CD4-positive, alpha-beta T cell treated with Interleukin-15 for 1 hour (primary cell): ENCODE measurements at places on chromosomes 1 and 21.

DNA sequence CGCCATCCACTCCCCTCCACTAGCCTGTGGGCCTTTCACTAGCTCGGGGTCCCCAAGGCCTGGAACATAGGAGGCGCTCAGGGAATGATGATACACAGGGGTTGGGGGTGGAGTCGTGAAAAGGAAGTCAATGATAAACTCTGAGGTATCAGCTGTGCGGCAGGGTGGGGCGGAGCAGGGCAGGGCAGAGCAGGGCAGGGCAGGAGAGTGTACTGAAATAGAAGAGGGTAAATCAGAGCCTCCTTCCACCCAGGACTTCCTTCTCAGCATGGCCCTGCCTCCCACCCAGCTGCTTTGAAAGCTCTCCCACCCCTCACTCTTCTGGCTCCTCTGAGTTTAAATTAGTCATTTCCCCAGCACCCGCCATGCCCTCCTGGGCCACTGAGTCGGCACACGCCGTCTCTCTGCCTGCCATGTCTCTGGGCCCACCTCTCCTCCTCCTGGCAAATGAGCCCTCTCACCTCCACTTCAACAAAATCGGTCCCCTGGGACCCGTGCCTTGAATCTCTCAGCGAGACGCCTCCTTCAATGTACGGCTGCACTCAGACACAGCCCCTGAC lies 16.9 kb downstream of the CAPZB start:
- peak; percentile 79 for DNase-seq

- DNase-seq = no peak
These were observed 3.5 kb upstream of the ACTA1 start for GRCh38 chr1:229437443-229437842.

DNA sequence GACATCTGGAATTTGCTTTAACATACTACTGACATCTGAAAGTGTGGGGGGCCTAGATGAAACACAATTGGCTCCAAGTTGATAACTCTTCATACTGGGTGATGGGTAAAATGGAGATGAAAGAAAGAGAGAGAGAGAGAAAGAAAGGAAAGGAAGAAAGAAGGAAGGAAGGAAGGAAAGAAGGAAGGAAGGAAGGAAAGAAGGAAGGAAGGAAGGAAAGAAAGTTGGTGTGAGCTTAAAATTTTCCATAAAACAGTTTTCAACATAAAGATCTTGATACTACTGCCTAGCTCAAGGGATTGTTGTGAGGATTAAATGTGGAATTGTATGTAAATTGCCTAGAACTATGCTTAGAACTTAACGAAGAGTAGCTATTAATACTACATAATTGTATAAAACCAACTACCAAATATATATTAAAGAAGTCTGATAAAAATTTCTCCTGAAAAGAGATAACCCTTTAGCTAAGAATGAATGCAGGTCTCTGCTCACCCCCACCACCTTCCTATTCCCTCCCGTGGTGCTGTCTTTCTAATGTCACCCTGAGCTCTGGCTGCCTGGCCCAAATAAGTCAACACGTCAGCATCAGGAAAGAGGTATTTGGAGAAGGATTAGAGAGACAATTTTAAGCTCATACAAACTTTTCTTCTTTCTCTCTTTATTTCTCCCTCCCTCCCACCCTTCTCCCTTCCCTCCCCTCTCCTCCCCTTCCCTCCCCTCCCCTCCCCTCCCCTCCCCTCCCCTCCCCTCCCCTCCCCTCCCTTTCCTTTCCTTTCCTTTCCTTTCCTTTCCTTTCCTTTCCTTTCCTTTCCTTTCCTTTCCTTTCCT lies 89.3 kb upstream of the SGIP1 start:
- DNase-seq = no peak

DNA sequence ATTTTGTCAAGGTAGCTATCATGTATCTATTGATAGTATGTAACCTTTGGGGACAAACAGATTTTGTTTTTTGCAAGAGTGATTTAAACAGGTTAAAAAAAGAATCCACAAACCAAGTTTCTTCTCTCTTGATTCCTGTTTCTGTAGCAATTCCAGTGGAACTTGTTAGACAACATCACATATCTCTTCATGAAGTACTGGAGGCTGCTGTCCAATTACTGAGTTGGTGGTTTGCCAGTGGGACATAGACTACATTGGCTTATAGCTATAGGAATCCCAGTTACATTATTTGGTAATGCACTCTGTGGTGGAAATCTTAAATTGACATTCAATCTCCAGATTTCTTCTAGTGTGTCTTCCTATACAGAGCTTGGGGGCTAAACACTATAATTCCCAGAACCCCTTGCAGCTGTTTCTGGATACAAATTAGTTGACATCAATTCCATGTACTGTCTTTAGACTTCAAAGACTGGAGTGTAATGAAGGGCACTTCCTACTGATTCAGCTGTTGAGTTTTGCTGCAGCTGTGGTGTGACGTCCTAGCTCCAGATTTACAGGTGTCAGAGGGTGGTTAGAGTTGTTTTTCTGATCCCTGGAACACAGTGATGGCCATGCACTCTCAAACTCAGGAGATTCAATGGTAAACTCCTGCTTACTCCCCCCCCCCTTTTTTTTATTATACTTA lies 29.4 kb upstream of the GCLM start:
- no peak for DNase-seq

DNA sequence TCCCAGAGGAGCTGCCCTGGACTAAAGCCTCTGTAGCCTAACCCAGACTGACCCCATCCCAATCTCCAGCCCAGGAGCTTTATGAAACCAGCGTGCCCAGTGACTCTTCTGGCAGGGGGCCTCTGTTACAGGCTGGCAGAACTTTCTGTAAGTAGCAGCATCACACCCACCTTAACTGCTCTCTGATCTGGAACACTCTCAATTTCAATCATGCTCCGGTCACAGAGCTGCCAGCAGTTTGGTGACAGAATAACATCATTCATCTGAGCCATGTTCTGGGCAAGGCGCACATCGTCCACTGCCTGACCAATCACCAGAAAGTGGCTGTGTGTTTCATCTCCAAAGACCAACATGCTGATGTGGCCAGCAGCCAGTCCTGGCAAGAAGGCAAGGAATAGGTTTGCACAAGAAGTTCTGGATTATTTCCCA lies 14.7 kb downstream of the ADCY10 start:
- DNase-seq = no peak

GRCh38 chr1:99481391-99481996 lies 164.4 kb upstream of the PALMD start:
- no peak for DNase-seq

DNA sequence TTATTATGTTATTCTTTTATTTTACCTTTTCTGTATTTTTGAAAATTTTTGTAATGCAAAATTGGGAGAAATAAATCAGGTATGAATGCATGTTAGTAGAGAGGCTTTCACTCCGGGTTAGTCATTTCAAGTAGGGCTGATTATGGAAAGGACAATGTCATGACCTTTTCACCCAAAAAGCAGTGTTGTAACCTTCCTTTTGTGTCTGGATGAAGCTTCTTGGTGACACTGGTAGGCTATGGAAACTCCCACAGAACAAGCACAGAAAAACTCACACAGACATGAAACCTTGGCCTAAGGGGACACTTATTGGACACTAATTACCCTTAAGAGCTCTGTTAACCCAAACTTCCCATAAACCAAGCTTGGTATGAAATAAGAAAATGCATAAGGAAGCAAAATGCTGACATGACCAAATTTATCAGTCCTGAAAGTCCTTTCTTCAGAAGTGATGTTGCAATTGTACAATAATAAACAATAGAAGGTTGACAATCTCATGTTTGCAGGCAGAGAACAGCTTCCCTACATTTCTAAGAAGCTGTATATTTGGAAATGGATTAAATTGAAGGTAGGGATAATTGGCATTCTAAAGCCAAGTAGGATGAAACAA lies 70.0 kb upstream of the KCNJ15 start:
- DNase-seq = no peak

DNA sequence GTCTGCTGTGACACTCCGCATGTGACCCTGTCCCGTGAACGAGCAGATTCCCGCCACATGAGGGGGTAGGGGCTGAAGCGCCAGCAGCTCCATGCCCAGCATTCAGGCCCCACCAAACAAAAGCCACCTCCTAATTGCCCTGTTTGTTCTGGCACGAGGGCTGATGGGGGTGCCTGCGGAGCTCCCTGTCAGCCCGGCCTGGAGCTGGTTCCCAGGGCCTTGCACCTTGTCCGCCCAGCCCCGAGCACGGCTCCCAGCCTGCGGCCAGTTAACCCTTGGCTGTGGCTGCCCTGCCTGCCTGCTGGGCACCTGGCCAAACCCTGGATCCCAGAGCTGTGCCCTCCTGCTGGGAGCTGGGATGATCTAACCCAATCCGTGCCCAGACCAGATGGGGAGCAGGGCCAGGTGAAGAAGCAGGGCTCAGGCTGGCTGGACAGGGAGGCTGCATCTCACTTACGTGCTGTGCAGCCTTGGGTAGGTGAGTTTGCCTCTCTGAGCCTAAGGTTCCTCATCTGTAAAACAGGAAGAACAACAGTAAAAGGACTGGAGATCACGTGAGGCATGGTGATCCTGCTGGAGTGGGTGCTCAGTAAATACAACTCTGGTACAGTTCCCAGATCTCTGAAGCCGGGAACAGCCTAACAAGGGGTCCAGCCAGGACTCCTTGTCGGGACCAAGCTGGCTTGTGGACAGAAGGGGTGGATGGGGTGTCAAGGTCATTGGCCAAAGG lies 110.9 kb upstream of the IFFO2 start:
- DNase-seq = no peak

GRCh38 chr1:211637066-211637465 lies 38.4 kb downstream of the NEK2 start:
- no peak for DNase-seq

DNA sequence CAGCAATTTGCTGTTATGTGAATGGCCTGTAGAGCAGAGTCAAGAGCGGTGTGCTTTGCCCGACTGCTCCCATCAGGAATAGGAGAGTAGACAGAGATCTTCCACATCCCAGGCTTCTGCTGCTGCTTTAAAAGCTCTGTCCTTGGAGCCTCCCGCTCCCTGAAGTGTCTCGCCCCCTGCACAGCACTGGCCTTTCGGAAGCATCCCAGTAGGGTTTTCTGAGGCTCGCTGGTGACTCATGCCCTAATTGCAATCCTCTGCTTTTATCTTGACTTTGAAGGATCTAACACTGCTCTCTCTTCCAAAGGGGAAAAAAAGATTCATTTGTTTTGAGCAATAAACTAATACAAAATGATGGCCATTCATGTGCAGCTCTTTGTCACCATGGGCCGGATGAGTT lies 13.3 kb upstream of the CD101 start:
- no peak for DNase-seq

- no peak for DNase-seq
These were observed 65.8 kb downstream of the USP25 start for GRCh38 chr21:15795533-15795932.

DNA sequence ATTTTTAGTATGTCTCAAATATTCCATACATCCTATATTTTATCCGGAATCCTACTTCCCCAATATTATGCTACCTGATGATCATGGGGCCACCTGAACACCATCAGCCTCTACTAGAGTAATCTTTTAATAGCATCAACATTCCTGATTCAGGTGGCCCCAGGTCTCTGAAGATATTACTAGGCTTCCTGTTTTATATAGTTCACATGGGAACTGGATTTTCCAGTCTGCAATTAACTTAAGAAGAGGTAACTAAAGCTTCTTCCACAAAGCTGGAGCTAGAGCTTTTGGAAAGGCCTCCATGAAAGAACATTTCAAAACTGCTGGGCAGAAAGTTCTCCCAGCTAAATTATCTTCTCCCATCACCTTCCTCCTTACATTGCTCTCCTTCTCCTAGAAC lies 72.3 kb upstream of the ADAM30 start:
- DNase-seq = no peak

- DNase-seq = no peak
These were observed 21.2 kb downstream of the MAST2 start for GRCh38 chr1:45824607-45825006.

DNA sequence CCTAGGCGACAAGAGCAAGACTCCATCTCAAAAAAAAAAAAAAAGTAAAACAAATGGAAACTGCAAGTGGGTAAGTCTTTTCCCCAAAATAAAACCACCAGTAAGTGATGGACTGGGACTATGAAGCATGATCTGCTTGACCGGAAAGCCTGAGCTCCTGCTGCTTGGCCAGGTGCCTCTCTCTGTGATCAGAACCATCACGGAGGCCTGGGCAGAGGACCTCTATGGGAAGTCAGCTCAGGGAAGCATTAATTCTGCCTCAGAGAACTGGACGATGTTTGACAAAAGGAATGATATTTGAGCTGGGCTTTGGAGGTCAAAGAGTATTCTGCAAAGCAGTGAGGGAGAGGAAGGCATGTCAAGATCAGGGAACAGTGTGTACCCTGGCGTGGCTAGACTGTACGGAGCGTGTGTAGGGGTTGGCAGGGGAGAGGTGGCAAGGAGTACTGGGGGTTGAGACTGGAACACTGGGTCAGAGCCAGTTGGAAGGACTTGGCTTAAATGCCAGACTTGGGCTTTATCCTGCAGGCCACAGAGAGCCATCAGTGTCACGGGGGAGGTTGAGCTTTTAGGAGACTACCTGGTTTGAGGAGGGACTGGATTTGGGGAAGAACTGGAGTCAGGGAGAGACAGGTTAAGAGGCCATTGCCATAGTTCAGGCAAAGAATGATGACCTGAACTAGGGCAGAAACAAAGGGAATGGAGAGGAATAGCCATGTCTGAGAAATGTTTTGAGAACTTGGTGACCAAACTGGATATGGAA lies 16.4 kb downstream of the ATP1A2 start:
- no peak for DNase-seq

DNA sequence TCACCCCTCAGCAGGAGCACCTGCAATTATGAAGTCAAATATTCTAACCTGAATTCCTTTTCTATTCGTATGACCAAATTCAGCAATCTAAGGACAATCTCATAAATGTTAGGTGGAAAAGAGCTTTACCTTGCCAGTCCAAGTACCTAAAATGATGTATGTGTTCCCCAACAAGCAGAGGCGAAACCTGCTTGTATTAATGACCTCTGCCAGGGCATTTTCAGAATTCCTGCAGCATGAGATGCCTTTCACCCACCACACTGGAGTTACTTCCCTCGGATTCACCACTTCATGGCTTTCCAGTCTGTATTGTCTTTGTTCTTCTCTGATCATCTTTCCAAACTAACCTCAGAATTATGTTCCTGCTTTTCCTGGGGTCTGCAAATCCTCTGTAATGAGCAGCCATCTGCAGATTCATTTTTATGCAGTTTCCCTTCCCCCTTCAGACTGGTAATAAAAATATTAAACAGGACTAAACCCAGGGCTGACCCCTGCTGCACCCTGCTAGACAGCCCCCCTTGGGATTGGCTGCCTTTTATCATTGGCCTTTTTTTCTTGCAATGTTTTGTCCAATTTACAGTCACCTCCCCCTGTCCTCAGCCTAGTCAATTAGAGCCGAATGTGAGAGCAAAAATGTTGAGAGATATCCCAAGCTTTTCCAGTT lies 26.6 kb upstream of the CASQ2 start:
- DNase-seq = no peak
